ENCODE measurements at places on chromosomes 4 and X.

GRCh38 chrX:115679460-115679859 lies 118.5 kb downstream of the PLS3 start:
- no peak for DNase-seq

- DNase-seq, result no peak
These were observed 61.2 kb upstream of the CITED1 start for GRCh38 chrX:72366701-72367454.

DNA sequence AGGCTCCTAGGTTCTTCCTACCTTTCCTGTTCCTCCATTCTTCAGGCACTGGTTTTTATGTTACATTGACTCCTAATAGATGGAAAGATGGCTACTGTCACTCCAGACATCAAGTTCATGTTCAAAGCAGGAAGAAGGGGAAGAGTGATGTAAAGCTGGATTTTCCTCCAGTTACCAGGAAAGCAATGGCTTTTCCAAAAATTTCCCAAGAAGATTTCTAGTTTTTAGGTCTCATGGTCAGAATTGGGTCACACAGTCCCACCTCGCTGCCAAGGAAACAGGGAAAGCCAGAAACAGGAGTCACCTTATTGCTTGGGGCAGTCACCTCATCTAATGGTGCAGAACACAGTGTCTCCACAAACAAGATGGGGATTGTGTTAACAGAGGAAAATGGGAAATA lies 21.5 kb downstream of the RXFP1 start:
- DNase-seq, result no peak

DNA sequence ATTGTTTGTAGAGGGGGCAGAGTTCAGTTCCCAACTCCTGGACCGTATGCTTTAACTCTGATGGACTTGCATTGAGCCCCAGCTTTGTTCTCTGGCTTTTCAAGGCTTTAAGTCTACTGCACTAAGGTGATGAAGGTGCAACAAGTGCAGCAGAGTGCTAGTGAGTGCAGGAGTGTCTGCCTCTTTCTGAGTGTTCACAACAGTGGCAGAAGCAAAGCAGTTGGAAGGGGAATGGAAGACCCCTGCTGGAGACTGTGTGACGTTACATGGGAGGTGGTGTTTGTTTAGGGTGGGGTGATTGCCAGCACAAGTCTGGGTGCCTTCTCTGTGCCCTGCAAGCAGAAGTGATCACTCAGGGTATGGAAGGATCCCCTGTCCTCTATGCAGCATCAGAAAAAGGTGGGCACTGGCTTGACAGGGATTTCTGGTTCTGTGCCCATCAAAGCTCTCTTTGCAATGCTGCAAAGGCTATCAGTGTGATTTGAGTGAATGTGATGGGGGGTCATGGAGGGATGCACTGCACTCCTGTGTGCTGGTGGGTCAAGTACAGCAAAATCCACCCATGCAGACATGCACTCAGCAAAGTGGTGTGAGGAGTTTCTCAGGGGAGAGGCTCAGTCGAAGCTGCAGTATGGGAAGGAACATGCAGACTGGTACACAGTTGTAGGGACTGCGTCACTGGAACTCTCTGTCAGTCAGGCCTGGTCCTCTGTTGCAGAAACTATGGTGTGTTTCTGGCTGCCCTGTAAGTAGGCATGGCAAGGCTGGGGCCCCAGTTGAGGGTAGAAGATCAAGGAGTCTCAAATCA lies 70.9 kb upstream of the UGT2B7 start:
- no peak for DNase-seq

- no peak for DNase-seq
These were observed 24.3 kb upstream of the PGM2 start for GRCh38 chr4:37802068-37802666.

DNA sequence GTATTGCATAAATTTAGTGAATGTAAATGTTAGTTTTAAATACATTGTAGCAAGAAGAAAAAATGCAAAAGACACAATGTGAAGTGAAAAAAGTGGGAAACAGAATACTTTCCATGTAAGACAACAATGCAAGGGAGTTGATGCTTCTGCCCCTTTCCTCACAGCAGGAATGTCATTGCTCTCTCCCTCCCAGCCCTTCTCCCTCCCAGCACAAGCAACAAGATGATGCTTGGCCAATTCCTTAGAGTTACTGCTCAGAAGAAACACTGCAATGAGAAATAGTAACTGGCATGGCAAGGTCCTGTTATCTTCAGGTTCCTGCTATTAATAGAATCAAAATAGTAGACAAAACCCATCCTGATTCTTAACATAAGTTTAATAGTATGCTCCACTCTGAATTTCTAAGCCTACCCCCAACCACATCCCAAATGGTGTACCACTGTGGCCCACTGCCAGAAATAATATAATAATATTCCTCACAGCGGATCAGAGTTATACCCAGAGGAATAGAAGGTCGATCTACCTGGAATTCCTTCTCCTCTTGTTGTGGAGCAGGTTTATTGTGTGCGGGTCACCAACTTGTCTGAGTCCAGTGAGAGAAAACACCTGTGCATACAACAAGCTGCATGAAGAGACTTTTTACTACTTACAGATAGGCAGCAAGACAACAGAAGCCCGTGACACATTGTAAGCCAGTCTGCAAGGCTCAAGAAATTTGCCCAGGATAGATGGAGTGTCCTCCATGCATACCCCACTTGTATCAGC lies 69.8 kb upstream of the SLC7A11 start:
- no peak for DNase-seq

DNA sequence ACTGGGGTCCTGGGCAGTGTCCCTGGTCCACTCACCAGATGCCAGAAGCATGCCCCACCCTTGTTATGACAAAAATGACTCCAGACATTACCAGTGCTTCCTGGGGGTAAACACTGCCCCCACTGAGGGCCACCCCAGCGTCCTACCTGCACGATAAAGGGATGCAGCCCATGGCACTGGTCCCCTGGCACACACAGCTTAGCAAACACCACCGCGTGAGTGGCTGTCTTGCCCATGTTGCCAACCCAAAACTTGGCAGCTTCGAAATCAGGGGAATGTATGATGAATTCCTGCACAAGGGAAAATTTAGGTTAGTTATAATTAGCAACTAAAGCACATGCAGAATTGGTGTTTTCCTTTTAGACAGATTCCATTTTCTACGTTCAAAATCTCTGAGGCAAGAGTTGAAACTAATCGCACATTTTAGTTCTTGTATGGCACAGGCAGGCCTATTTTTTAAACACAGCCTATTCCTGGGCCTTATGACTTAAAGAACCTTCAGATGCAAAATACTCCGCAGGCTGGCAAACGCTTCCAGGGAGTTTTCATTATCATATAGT lies 30.4 kb downstream of the ACOX3 start:
- DNase-seq, result no peak

GRCh38 chrX:110163488-110163887 lies 154.4 kb downstream of the AMMECR1 start:
- DNase-seq, result no peak

GRCh38 chr4:74539044-74539790 lies 94.3 kb downstream of the AREG start:
- DNase-seq, result no peak

DNA sequence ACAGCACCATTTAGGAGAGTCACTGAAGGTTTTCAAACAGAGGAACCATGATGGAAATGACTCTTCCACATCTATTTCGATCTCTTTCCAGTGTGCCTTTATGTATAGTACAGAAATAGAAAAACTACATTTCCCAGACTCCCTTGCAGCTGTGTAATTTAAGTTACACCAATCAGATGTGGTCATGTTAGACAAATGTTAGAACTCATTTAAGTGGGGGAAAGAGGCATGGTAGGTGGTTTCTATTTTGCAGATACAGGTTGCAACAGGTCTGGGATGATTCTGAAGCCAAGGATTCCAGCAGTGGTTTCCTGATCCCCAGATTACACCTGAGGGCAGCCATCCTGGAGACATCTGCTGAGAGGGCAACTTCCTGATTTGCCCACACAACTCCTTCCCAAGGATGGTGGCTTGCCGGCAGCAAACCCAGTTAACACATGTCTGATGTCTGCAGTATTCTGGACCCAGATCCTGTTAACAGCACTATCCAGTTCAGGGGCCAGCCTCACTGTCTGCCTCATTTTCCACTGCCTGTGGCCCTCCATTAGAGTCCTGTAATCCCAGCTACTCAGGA lies 38.7 kb upstream of the PDK3 start:
- DNase-seq, result no peak

DNA sequence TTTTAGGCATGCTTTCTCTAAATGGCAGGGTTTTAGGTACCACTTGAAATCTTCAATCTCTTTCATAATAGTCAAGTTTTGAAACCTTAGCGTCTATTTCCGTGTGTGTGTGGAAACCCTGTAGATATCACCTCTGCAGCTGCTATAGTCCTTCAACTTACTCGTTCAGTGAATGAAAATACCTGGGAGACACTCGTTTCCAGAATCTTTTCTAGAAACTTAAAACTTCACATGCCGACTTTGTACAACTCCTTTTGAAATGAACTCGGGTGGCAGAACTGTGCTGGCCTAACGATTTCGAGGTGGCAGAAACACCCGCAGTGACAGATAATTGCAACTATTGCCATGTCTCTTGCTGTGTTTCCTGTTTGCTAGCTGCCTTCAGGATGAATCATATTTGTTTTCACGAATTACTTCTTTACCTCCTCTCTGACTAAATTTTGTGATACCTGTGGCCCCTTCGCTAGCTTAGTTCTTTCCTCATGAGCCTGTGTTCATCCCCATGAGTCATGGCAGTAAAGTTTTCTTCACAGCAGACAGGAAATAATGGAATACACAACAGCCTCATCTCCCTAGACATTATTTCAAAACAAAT lies 104.7 kb upstream of the SMIM10 start:
- DNase-seq, result no peak

DNA sequence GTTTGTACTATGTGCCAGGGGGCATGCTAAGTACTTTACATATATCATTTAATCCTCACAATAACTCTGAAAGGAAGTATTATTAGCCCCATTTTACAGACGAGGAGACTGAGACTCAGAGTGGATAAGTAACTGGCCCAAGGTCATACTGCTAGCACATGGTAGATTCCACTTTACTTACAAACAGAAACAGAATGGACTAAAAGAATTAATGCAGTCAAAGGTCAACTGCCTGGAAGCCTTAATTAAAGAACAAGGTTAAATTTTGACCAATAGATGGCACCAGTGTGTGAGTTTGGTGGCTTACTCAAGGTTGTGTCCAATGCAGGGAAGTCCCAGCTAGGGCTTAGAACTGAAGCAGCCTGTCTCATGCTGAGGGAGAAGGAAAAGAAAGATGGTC lies 4.7 kb downstream of the RIPPLY1 start:
- no peak for DNase-seq

- no peak for DNase-seq
These were observed 159.3 kb upstream of the GALNT7 start for GRCh38 chr4:173009129-173009823.

- DNase-seq, result no peak
These were observed 38.9 kb upstream of the PHEX start for GRCh38 chrX:21993265-21993664.

GRCh38 chr4:79209822-79210635 lies 115.8 kb downstream of the NAA11 start:
- no peak for DNase-seq

DNA sequence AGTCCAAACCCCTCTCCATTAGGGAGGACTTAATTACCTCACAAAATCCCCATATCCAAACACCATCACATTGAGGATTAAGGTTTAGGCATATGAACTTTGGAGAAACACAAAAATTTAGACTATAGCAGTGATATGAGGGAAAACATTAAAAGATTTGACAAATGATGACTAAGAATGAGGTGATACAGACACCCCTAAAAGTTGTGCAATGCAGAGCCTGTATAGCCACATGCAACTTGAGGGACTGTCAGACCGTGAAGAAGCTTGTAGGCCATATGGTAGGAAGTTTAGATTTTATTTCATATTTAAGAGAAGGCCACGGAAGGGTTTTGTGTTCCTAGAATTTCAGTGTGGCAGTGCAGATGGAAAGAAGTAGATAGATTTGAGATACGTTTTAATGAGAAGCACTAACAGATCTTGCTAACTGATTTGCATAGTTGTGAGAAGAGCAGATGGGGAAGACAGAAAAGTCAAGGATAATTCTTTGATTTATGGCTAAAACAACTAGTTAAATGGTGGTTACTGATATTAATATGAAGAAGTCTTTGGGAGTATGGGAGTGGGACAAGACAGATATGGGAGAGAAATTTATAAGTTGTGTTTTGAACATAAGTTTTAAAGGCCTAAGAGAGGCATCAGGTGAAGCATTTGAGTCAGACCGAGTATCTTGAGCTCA lies 5.5 kb upstream of the FIP1L1 start:
- no peak for DNase-seq

- DNase-seq, result no peak
These were observed 1622.8 kb upstream of the IGFBP7 start for GRCh38 chr4:58732973-58733372.

- no peak for DNase-seq
These were observed 115.5 kb downstream of the FNIP2 start for GRCh38 chr4:158884280-158884679.

DNA sequence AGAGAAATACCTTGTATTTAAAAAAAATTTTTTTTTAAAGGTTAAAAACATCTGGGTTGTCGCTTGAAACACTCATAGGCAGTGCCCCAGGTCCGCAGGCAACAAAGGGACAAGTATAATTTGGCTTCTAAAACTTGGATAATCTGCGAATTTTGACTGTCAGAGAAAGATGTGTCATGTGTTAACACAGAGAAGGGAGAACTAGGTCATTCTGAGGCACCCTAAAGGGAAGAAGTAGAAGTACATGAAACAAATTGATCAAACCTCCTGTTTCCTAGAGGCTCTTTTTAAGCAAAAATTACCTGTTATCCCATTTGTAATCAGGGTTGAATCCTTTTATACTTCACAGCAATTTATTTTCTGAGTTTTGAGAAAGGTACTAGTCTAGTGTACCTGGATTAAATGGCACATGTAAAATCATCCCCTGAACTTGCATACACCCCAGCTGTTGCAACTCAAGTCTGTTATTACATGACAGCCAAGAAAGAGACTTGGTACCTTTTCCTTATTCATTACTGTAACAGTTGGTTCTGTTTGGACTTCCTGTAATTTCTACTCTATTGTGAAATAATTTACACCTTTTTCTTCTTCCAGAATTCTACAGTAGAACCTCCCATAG lies 1.7 kb downstream of the SRD5A3 start:
- DNase-seq, result no peak

GRCh38 chr4:138953961-138954371 lies 61.6 kb upstream of the NOCT start:
- no peak for DNase-seq

GRCh38 chrX:136397001-136397400 lies 90.7 kb upstream of the BRS3 start:
- DNase-seq, result no peak

DNA sequence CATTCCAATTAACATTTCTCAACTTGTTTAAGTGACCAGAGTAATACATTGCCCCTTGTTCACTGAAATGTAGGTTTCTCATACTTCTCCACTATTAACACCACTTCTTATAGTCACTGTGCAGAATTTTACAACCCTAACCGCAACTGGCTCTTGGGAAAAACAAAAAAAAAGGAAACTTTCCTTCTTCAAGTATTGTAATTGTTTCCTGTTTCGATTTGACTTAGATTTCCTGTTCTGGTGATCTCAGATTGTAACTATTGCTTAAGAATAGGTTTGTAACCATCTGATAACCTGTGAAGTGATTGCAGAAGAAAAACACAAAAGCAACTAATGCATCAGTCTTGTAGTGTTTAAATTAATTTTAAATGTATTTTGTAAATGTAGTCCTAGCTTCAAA lies 594.7 kb upstream of the GALNT7 start:
- no peak for DNase-seq

- DNase-seq, result no peak
These were observed 184.3 kb upstream of the NUDT6 start for GRCh38 chr4:123106747-123107146.
